Glutamatergic neuron (in vitro differentiated cells): ENCODE measurements at places on chromosomes 6 and 20.

GRCh38 chr6:169962604-169963469 lies 211.4 kb downstream of the ERMARD start:
- DNase-seq = no peak

GRCh38 chr20:13868331-13868730 lies 83.5 kb downstream of the NDUFAF5 start:
- DNase-seq = no peak

DNA sequence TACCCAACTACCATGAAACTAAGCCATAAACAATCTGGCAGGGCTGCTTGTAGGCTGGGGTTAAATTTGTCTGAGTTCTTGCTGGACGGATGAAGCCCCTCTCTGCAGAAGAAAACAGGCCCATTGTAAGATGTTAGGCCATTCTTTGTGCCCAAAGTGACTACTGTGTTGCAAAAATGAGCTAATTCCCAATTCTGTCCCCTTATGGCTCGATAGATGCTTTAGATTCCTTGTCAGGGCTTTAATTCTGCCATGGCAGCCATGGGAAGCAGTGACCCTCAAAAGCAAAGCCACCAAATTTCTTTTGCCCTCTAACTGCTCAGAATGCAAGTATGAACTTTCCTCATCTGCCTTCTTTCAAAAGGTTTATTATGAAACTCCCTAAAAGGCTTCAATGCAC lies 45.2 kb downstream of the LAMA4 start:
- no peak for DNase-seq

- DNase-seq = no peak
Measured at GRCh38 chr6:158697811-158698210, 48.0 kb downstream of the SYTL3 start.

GRCh38 chr6:148905901-148906300 lies 159.1 kb downstream of the UST start:
- DNase-seq = no peak

DNA sequence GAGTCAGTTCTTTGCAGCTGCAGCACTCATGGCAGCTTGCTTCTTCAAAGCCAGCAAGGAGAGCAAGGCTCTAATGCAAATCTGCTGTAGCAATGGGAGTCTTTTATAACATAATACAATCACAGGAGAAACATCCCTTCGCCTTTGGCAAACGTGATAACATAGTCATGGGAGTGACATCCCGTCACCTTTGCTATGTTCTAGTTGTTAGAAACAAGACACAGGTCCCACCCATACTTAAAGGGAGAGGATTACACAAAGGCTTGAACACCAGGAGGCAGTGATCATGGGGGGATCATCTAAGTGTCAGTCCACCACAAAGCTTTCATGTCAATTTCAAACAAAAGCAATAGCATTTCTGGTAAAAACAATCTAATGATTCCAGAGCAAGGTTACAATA lies 40.1 kb upstream of the PHACTR2 start:
- no peak for DNase-seq

- DNase-seq = no peak
Measured at GRCh38 chr6:45736134-45736533, 279.5 kb downstream of the CLIC5 start.

- no peak for DNase-seq
Measured at GRCh38 chr6:28401172-28401571, 1.6 kb upstream of the ZSCAN12 start.

DNA sequence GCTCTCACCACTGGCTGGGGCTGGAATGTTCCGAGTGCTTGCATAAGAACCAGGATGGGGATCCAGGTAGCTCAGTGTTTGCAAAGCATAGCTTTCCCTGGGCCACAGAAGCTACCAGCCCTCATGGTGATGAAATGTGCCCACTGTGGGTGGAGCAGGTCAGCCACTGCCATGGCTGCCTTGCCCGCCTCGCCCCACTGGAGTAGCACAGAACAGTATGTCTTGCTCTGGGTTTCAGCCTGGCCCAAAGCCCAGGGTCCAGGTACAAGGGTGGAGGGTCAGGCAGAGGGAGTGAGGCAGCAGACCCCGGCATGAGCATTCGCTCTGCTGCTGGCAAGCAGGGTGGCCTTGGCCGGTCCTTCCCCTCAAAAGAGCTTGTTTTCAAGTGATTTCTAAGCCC lies 34.7 kb downstream of the KCNK17 start:
- no peak for DNase-seq

DNA sequence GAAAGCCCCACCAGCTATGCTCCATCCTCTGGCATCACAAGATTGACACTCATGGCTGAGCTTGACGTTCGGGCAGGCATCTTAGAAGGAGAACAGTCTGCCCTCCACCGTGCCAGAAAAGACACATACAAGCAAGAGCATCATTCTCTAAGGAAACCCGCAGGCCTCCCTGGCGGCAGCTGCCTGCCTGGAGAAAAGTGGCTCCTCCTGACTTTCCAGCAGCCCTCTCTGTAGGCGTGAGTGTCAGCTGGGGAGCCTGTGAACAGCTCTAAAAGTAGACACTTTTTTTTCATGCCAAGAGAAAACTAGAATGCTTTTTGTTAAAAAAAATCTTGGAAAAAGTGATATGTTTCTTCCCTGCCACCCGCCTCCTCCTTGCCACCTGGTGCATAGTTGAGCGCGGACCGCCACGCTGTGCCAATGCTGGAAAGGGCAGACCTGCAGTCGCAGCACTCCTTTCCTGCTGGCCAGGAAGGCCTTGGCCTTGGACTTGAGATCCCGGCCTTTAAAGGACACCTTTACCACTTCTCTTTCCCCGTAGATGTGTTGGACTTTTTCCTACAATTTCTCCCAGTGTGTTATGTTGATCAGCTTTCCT lies 29.7 kb upstream of the INSM1 start:
- DNase-seq = no peak

- DNase-seq = peak; percentile 27
Measured at GRCh38 chr20:49853640-49854039, 41.0 kb downstream of the SLC9A8 start.

DNA sequence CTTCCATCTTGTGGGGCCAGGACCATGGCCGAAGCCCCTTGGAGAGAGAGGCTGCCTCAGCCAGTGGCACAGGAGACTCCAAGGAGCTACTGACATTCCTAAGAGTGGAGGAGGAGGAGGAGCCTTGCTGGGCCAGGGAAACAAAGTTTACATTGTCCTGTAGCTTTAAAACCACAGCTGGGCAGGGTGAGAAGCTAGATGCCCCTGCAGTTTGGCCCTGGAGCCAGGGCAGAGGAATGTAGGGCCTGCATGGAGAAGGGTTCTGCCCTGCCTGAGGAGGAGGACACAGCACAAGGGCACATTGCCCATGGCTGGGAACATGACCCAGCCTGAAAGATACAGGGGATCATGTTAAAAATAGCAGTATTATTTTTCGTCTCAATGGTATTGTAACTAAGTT lies 37.4 kb downstream of the PLCG1 start:
- no peak for DNase-seq

DNA sequence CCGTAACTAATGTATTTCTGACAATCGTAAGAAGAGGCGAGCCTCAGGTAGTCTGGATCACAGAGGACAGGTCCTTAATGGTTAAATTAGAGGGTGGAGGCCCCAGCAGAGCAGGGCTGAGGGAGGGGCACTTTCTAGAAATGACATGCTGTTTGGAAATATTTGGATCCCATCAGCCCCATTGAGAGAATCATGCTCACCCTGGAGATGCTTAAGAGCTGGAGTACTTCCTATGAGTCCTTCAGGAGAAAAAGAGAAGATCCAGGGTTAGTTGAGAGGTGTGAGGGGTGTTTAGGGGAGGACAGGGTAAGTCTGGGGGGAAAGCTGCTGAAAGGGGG lies 123.0 kb downstream of the TCP11 start:
- DNase-seq = no peak

- DNase-seq = no peak
Measured at GRCh38 chr20:54692168-54692887, 216.9 kb downstream of the DOK5 start.

DNA sequence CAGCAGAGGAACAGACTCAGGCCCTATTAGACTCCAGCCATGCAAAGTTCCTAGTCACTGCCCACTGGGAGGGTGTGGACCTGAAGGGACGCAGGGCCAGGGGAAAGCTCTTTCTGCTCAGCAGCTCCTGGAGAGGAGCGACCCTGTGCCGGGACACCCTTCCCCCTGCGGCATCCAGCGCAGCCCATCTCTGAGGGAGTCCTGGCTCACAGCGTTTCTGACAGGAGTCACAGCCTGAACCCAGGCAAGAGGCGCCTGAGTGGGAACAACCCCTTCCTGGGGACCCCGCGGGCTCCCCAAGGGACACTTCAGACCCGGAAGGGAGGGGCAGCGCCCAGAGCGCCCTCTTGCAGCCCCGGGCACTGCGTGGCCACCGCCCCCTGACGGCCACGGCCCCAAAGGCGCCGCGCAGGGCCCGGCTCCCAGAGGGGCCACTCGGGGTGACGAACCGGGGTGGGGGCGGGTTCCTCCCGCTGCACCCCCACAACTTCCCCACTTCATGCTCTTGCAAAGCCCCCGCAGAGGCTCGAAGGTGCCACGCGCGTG lies 862 bp downstream of the UCKL1 start:
- no peak for DNase-seq

DNA sequence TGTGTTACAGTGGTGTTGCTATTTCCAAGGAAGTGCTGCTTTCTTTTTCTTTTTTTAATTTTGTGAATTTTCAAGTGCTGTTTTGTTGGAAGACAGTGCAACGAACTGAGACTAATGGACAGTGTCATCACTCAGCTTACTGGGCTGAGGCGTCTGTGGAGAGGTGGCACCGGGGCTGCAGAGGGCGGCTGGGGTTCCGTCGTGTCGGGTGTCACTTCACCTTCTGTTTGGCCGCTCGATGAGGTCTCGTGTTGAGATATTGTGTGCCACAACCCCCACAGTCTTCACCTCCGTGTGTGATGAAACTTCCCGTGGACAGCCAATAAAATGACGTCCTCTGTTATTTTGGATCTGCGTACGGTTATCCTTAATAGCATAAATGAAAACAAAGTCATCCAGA lies 149.4 kb upstream of the SNX9 start:
- no peak for DNase-seq

- no peak for DNase-seq
Measured at GRCh38 chr6:43969158-43969981, 157.9 kb downstream of the MRPL14 start.

- DNase-seq = no peak
Measured at GRCh38 chr6:154751011-154751800, 18.0 kb downstream of the SCAF8 start.

DNA sequence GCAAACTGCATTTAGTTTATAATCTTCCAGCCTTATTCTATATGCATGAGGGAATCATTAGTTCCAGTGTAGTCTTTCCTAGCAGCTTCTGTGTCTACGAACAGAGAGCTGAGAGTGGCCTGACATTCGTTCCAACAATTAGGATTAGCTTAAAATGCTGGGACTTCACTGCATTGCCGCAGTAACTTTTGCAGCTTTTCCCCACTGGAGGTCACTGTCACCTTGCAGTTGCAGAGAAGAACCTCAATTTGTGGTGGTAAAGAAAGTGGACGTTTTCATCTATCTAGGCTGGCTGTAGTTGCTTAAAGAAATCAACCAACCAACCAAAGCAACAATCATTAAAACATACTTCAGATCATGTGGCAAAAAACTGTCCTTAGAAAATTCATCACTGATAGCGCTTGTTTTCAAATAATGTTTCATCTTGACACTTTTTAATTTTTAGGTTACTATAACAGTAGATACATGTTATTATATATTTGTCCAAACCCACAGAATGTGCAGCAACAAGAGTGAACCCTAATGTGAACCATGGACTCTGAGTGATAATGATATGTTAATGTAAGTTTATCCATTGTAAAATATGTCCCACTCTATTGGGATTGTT lies 12.2 kb downstream of the MYLK4 start:
- peak; percentile 65 for DNase-seq

DNA sequence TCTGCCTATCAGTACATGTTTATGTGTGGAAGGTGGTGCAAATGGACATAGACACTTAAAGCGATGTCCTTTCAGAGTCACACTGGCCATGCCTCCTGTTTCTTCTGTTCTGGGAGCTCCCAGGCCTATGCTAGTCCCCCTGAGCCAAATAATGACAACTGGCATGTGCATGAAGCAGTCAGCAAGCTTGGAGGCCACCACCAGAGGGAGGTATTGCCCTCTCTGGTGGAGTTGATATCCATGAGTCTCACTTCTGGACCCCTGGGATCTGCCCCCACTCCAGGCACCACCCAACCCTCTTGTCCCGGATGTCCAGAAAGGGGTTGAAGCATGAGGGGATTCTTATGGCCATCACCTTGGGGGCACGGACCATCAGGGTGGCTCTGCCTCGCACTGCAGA lies 172.2 kb downstream of the AIG1 start:
- DNase-seq = peak; percentile 60

DNA sequence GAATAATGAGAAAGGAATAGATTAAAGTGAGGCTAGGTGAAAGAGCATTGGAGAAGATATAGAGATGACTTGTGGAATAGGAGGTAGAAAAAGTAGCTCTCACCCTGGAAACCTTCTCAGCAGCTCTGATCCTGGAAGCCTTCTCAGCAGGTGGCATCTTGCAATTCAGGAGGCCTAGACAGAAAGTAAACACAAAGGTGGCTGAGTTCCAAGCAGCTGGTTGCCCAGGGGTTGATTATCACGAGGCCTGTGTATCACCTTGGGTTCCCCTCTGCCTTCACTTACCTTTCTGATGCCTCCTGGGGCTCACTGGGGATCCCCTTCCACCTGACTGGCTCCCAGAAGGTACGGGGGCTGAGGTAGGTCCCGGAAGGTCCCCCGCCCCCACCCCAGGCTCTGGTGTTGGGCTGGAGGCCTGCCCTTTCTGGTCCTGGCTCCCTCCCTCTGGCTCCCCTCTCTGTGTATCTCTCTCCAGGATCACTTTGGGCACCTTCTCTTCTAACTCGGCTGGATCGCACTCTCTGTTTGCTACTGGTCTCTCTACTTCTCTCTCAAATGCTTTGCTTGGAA lies 9.7 kb downstream of the MDC1 start:
- no peak for DNase-seq

GRCh38 chr6:134435814-134436280 lies 117.9 kb upstream of the SGK1 start:
- DNase-seq = no peak
